ENCODE measurements at places on chromosomes 2 and 18. TPM values are rescaled to one million over a fixed set of nuclear protein-coding genes. Genes with fewer than 3 reads are reported as not detected.
A peak's percentile ranks its signal among the peaks of the same experiment; 100 is the strongest.

- H3K27me3 ChIP-seq, result no peaks in the 10 kb centered on the region
- no peaks in the 10 kb centered on the region for H3K4me1 ChIP-seq
- H3K27ac ChIP-seq, result no peak overlapping the region
Observed at GRCh38 chr2:59885541-59885940, 667.9 kb downstream of the BCL11A start.

- no peak overlapping the region for H3K27ac ChIP-seq
- H3K36me3 ChIP-seq, result no peaks in the 10 kb centered on the region
Observed at GRCh38 chr2:164964700-164965099, 9.4 kb upstream of the SLC38A11 start.

DNA sequence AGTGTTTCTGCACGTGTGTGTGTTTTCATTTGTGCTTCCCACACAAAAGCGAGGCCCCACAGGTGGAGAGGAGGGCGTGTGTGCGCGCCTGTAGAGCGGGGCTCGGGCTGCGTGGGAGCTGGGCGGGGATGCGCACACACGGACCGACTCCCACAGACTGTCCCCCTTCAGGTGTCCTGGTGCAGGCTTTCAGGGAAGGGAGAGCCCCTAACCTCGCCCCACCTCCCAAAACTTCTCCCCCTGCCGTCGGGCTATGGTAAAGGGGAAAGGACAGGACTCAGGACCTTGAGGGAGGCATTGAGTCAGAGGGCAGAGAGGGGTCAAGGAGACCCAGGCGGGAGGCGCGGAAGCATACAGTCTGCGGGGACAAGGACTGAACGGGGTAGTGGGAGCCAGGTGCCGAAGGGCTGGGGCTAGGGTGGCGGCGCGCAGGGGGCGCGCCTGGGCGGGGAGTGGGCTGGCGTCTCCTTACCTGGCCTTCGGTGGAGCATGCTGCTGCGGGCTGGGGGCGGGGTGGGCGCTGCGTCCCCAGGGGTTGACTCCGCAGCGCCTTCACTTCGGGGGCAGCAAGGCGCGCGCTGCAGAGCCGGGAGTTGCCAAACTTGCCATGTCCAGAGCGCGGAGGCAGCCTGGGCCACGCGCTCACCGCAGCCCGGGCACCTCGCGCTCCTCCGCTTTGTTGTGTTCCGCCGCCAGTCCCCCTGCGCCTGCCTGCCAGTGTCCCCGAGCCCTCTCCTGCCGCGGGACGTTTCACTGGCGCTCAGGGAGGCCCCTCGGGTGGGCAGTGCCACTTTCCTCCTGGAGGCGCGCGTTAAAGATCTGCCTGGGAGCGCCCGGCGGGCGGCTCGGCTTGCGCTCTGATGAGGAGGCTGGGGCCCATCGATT, 302.0 kb downstream of the NCKAP5 start:
- H3K36me3 ChIP-seq, result no peaks in the 10 kb centered on the region
- peaks cover 24% of the 10 kb centered on the region for H3K4me1 ChIP-seq
- H3K4me3 ChIP-seq, result peak overlapping the region; percentile 41
- no peaks in the 10 kb centered on the region for H3K27me3 ChIP-seq
- H3K27ac ChIP-seq, result peak overlapping the region; percentile 41
- DNase-seq, result peak; percentile 27

The DLGAP1 gene
- 3.6 TPM for total RNA-seq

The KHK gene
- not detected for total RNA-seq

The EPHA4 gene
- 20.2 TPM for total RNA-seq

The METAP1D gene
- total RNA-seq, result 16.2 TPM

The AP1S3 gene
- 11.6 TPM for total RNA-seq

GRCh38 chr2:238924032-238924431, 76.1 kb downstream of the TWIST2 start:
- no peak for DNase-seq
- H3K36me3 ChIP-seq, result no peaks in the 10 kb centered on the region
- H3K27ac ChIP-seq, result no peak overlapping the region
- H3K4me1 ChIP-seq, result no peaks in the 10 kb centered on the region

DNA sequence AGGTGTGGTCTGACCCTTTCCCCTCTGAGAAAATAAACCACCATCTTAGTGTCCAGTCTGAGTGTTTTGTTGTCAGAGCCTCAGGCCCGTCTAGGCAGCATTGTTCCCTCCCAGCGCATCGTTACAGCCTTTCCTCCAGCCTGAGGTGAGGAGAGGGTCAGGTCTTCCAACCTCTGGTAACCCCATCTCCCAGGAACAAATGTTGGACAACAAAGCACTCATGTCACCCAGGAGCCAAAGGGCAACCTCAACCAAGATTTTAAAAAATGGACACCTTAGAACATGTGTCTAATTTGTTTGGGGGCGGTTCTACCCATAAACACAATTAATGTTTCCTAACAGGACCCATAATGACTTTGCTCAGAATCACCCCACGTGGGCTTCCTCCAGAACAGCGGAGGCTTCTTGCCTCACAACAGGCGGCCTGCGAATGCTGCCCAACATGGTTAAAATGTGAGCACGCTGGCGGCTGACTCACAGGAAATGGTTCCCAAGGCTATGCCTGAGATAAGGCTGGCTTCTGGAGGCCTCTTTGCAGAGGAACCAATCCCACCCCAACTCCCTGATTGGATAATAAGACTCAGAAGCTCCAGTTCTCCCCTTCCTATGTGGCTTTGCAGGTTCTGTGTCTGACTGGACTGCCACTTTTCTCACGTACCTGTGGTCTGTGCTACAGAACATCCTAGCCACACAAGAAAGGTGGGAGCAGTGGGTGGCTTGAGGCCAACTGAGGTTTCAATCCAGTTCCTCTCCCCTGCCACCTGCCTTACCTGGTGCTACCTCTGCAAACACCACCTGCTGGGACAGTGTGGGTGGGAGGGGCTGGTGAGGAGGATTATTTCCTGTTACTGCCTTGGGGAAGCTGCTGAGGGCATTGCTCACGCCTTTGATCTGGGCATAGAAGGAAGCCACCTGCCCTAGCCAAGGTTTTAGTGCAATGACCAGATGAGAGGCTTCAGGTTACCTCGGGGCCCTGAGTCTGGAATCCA, 108.8 kb downstream of the B3GNT2 start:
- no peak overlapping the region for H3K4me3 ChIP-seq
- H3K4me1 ChIP-seq, result peaks cover 73% of the 10 kb centered on the region

DNA sequence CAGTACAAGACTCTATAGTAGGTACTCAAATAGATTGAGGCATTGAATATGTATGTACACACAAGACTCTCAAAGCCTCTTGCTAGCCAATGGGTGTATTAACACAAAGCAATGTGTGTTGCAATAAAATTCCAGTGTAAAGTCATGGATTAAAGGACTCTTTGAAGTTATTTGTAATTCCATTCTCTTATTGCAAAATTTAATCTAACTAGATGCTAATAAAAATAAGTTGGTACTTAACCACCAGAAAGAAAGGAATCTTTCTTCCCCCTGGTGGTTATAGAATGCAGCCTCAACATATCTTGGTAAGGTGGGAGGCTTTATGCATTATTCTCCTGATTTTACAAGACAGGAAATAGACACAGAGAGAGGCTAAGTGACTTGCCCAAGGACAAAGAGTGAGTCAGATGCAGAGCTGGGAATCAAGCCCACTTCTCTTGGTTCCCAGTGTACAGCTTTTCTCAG, 18.0 kb downstream of the LRP1B start:
- no peaks in the 10 kb centered on the region for H3K27me3 ChIP-seq
- no peak overlapping the region for H3K4me3 ChIP-seq
- no peak overlapping the region for H3K27ac ChIP-seq
- DNase-seq, result no peak
- H3K36me3 ChIP-seq, result no peaks in the 10 kb centered on the region

The OTX1 gene
- total RNA-seq, result not detected

GRCh38 chr18:37254236-37254754, 311.3 kb downstream of the CELF4 start:
- H3K4me1 ChIP-seq, result peaks cover 23% of the 10 kb centered on the region
- H3K27me3 ChIP-seq, result no peaks in the 10 kb centered on the region
- H3K4me3 ChIP-seq, result peak overlapping the region; percentile 61
- DNase-seq, result peak; percentile 69
